ENCODE measurements at places on chromosomes 5 and 9.

- DNase-seq: no peak
Observed at GRCh38 chr5:81708889-81709288, 42.0 kb downstream of the SSBP2 start.

DNA sequence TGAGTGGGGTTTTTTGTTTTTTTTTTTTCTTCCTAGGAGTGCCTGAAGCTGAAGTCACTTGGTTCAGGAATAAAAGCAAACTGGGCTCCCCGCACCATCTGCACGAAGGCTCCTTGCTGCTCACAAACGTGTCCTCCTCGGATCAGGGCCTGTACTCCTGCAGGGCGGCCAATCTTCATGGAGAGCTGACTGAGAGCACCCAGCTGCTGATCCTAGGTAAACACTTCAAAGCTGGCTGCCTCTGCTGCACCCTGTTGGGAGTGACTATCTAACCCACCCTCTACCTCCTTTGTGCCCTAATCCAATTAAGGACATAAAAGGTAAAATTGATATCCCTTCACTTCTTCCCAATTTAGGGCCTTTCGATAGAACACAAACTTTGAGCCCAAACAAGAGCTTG, 206.8 kb downstream of the SAXO1 start:
- no peak for DNase-seq

DNA sequence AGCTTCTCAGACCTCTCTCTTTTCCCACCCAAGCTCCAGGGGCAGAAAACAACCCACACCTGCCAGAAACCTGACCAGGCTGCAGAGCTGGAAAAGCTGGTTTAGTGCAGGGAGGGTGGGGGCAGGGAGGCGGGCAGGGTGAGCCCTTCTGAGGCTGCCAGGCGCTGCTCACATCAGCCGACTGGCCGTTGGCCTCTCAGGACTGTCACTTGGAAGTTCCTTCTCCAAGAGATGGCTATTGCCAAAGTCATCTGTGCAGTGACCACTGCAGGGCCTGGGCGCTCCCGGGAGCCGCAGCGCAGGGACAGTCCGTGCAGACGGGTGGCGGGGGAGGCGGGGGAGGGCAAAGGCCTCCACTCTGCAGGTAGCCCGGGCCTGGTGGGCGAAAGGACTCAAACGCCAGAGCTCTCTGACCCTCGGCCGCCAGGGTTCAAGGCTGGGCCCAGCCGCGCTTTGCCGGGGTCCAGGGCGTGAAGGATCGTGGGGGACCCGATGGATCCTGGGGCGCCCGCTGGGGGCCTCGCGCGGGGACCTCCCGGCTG, 205.0 kb upstream of the IER5L start:
- DNase-seq: no peak

GRCh38 chr5:162664846-162665245, 597.3 kb downstream of the GABRG2 start:
- no peak for DNase-seq

DNA sequence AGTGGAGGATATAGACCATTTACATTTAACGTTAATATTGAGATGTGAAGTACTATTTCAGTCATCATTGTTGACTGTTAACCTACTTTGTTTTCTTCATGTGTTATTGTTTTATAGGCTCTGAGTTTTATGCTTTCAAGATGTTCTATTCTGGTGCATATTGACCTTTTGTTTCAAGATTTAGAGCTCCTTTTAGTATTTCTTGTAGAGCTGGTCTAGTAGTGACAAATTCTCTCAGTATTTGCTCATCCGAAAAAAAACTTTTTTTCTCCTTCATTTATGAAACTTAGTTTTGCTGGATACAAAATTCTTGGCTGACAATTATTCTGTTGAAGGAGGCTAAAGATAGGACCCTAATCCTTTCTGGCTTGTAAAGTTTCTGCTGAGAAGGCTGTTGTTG, 91.3 kb downstream of the INVS start:
- DNase-seq: no peak

GRCh38 chr5:116462500-116462899, 112.1 kb downstream of the SEMA6A start:
- no peak for DNase-seq

All from central memory CD4-positive, alpha-beta T cell (primary cell).